ENCODE measurements at places on chromosomes 6 and 20.

DNA sequence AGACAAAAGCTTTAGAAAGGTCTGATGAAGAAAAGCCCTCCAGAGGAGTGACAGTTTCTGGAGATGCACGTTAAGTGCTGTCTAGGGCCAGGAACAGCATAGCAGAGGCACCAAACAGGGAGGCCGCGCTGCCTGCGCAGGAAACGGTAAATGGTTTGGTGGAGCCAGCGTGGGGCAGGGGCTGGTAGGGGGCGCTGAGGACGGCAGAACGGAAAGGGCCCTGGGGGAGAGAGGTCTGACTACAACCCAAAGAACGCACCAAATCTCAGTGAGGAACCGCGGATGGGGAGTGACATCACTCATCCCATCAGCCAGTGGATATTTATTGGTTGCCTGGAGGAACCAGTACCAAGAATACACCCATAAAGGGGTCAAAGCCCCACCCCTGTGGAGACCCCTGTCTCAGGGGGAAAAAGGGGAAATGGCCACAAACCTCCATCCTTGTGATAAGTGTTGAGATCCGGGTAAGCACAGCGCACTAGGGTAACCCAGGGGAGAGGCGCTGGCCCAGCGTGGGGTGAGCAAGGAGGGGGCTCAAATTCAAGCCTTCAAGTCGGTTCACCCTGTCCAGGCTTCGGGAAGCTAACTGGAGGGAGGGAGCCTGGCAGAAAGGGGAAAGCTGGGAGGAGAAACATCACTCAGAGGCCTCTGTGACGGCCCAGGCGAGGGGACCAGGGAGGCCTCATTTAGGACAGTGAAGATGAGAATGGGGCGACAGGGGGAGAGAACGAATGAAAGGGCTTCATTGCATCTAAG, 249.2 kb upstream of the QKI start:
- DNase-seq, result no peak

DNA sequence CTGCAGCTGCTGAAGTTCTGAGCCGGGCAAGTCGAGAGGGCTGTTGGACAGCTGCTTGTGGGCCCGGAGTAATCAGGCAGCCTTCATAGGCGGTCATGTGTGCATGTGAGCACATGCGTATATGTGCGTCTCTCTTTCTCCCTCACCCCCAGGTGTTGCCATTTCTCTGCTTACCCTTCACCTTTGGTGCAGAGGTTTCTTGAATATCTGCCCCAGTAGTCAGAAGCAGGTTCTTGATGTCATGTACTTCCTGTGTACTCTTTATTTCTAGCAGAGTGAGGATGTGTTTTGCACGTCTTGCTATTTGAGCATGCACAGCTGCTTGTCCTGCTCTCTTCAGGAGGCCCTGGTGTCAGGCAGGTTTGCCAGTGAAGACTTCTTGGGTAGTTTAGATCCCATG, 21.2 kb upstream of the MAPK13 start:
- no peak for DNase-seq

DNA sequence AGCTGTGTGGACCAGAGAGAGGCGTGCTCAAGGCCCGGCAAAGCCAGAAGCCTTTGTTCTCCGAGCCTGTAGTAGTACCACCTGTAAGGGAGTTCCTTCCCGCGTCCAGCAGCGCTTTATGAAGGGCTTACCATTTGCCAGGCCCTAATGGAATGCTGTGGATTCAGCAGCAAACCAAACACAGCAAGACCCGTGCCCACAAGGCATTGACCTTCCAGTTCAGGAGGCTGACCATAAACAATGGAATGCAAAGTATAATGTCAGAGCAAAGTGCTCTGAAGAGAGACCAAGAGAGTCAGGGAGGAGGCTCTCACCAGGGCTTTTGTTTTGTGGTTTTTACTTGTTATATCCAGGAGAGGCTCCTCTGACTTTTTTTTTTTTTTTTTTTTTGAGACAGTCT, 209.8 kb downstream of the ZMYND8 start:
- no peak for DNase-seq

- DNase-seq, result no peak
Measured at GRCh38 chr6:46899659-46900058, 22.1 kb downstream of the ADGRF5 start.

GRCh38 chr6:76166297-76166696, 93.8 kb upstream of the IMPG1 start:
- DNase-seq, result no peak

DNA sequence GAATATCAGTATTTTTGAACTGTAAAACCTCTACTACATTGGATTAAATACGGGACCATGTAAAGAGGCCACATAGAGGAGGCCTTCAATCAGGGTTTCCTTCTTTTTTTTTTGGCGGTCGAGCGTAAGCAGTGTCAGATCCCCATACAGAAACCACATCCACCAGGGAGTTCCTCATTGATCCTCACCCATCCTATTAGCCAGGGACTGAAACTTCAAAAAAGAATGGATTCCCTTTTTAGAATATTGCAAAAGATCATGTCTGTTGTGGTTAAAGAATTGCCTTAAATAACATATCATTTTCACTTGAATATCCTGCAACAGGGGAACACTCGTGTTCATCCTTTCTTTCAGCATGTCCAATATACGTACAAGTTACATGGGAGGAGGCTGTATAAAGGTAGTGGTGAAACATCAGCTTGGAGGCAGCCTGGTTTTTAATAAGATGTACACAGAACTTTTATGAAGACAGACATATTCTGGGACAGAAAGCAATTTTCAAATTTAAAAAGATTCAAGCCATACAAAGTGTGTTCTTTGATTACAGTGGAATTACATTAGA, 96.1 kb downstream of the PPP1R14C start:
- no peak for DNase-seq

- no peak for DNase-seq
Measured at GRCh38 chr6:158021814-158022748, 40.4 kb downstream of the SYNJ2 start.

GRCh38 chr20:663315-664090, 10.5 kb upstream of the SRXN1 start:
- DNase-seq, result no peak

DNA sequence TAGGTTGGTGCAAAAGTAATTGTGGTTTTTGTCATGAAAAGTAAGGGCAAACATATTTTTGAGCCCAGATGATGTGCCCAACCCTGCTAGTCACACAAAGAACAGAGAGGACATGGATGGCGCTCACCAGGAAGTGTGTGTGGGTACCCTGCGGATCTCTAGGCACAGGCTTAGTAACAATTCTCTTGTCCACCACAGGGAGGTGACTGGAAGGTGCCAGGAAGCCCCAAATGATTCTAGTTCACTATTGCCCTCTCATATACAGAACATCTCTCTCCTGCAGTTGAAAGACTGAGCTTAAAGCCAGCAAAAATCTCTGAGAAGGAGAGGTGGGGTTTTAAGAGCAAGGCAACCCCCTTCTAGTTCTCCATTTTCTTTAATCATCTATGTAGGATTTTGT, 272.1 kb upstream of the TAB2 start:
- DNase-seq, result no peak

DNA sequence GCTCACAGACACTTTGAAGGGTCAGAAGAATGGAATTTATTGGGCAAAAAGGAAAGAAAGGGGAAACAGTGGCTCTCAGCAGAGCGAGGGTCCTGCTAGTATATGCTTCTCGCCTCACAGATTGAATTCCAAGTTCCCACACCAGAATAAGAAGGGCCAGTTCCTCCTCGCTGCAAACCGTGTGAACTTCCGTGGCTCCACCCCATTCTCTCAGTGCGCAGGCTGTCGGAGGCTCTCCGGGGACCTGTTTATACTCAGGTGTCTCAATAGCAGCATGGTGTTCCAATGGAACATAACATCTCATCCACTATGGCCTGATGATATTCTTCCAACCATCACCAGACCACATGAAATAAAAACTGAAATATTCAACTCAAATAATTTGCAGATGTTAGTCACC, 4.6 kb downstream of the SAMD3 start:
- no peak for DNase-seq

DNA sequence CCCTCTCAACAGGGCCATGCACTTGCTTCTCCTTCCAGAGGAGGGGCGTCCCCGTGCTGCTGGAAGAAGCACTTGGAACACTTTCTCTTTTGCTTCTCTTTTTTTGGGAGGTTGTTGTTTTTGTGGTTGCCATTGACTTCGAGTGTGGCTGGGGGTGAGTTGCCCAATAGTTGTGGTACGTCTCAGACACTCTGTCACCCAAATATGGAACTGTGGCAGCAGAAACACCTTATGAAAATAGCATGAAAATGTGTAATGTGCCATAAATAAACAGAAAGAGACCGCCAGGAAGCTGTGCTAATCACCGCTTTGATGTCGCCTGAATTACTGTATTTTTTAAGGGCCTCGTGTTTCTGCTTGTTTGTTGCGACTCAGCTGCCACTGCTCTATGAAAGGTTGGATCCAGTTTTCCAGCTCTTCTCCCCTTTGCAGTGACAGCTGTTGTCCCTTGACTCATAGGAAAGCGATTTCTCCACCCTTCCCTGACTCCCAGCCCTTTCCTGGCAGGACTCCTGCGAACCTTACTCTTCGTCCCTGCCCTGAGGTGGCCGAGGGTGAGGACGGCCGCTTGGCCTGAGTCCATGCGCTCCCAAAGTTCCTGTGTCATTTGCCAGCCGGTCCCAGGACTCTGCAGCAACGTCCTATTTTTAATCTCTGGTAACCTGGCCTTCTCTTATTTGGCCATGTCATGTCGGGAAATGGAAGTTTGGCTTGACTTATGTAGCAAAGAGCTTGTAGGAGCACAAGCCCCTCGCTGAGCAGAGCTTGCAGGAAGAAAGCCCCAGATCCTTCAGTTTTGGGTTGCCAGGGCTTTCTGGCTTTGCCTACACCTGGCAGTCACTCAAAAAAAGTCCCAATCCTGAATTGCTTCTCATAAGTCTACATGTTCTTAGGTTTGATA, 694.6 kb downstream of the QKI start:
- DNase-seq, result no peak

DNA sequence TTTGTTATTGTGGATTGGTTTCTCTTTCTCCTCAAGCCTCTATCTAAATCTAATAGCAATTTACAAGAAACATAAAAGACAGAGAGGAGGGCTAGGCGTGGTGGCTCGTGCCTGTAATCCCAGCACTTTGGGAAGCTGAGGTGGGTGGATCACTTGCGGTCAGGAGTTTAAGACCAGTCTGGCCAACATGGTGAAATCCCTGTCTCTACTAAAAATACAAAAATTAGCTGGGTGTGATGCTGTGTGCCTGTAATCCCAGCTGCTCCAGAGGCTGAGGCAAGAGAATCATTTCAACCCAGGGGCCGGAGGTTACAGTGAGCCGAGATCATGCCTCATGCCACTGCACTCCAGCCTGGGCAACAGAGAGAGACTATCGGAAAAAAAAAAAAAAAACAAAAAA, 46.6 kb downstream of the SLC2A12 start:
- DNase-seq, result no peak

GRCh38 chr6:139545206-139546105, 171.0 kb upstream of the CITED2 start:
- DNase-seq, result no peak

- DNase-seq, result no peak
Measured at GRCh38 chr6:106561686-106562405, 67.5 kb downstream of the RTN4IP1 start.

- DNase-seq, result no peak
Measured at GRCh38 chr20:38075161-38075998, 41.8 kb downstream of the RPRD1B start.

- no peak for DNase-seq
Measured at GRCh38 chr6:5339786-5340185, 78.5 kb downstream of the FARS2 start.

DNA sequence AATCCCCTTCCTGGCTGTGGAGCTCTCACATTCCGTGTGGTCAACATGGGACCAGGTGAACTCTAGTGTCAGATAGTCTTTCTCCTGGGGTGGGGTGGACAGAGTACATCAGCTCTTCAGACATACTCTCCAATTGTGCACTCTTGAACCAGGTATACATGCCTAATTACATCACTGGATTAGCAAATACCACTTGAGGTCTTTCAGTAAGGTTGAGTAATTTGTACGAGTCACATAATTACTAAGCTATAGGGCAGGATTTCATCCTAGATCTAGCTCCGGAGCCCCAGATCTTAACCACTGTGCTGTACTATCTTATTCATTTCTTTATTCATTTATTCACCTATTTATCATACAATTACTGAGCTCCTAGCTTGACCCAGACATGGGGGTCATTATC, 821.3 kb downstream of the TFAP2A start:
- DNase-seq, result no peak

- no peak for DNase-seq
Measured at GRCh38 chr6:7301702-7302101, 11.3 kb downstream of the SSR1 start.

DNA sequence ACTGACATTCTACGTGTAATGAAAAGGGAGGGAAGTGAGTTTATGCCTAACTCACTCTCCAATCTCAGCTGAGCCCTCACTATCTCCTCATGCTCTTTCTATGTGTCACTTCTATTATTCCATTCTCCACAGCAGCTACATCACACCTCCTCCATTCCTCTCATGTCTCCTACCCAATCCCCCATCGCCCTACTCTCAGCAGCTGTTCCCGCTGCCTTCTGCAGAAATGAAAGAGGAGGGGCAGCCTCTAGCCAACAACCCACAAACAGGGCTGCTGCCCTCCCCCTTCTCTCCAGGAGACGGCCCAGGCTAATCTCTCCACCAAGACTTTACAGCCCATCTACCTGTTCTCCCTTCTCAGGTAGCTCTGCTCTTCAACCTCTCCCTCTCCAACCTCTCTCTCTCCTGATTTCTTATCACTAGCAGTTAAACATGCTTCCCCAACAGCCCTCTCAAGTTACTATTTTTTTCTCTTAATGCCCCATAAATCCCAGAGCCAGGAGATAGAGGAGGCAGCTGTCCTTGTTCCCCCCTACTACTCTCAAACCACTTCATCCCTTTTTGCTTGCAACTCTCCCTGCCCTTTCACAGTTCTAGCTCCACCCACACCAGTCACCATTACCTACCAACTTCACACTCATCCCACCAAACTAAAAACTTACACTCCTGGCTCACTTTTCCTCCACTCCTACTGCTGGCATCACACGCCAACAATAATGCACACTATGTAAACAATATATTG, 136.5 kb downstream of the BTBD9 start:
- DNase-seq, result no peak

- DNase-seq, result no peak
Measured at GRCh38 chr20:36273414-36274180, 32.5 kb upstream of the DLGAP4 start.

- DNase-seq, result no peak
Measured at GRCh38 chr20:11792568-11792953, 125.1 kb upstream of the BTBD3 start.

- no peak for DNase-seq
Measured at GRCh38 chr6:88483424-88483823, 317.3 kb upstream of the CNR1 start.

All from fibroblast of skin of left biceps (primary cell).